ENCODE measurements at places on chromosomes 1 and 21.
A peak's percentile ranks its signal among the peaks of the same experiment; 100 is the strongest.

- DNase-seq: no peak
Measured at GRCh38 chr21:21688889-21689288, 690.7 kb downstream of the NCAM2 start.

DNA sequence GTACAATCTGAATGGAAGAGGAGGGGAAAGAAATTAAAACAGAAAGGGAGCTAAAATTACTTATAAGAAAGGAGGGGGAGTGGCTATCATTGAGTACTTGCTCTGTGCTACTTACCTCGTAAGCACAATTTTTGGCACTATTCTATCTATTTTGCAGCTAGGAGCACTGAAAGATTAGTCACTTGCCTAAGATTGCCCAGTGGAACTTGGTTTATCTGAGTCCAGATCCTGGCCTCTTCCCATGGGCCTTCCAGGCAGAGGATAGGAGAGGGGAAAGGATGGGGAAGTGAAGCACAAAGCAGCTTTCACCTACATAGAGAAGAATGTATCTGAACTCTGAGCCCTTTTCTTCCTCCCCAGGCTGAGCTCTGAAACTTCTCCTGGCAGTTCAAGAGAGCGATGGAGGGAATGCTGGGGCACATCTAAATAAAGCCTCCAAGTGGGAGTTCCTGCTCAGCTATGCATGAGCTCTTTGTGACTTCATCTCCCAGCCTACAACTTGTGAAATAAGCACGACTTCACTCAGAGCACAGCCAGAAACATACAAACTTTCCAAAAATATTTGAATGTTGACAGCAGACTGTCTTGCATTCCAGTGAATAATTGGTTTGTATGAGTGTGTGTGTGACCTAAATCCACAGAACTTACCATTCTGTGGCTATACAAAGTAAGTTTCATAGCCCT lies 29.4 kb downstream of the HMGB4 start:
- no peak for DNase-seq

- DNase-seq: peak; percentile 73
Measured at GRCh38 chr1:9473032-9473807, 66.0 kb upstream of the SLC25A33 start.

DNA sequence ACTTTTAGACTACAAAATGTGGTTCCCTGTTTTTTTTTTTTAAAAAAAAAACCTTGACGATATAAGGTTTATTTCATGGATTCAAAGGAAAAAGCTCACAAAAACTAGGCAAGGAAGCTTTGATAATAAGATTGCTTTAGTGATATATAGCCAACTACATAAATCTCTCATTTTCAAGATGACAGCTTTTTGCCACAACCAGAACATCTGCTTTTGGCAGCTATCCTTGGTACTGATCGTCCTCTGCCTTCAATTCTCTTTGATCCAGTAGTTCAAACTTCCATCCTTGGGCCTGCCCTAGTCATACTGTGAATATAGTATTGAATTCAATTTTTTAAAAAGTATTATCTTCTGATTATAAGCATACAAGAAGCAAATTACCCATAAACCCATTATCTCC lies 72.9 kb upstream of the CD53 start:
- no peak for DNase-seq

Data from non-pigmented ciliary epithelial cell (primary cell).